A549 treated with ZK216348 at 1 μM for 4 hours (cell line): ENCODE measurements at places on chromosomes 16 and 17. TPM values are rescaled to one million over a fixed set of nuclear protein-coding genes. Genes with fewer than 3 reads are reported as not detected.

The OTOP2 gene
- 0.06 to 0.14 TPM in 2 of 5 replicates, not detected in the others for total RNA-seq

The RNF135 gene
- 22.3 to 26.7 TPM (median 24.3 TPM) in 5 replicates for total RNA-seq

The MYL4 gene
- 0.33 TPM in 2 of 5 replicates, not detected in the others for total RNA-seq

The SKAP1 gene
- 0.34 to 0.46 TPM in 2 of 5 replicates, not detected in the others for total RNA-seq

The PYDC1 gene
- total RNA-seq, result not detected in 5 replicates

The C17orf107 gene
- total RNA-seq, result 0.13 to 0.41 TPM (median 0.36 TPM) in 5 replicates

The AGRP gene
- total RNA-seq, result not detected in 5 replicates

The ADGRG1 gene
- total RNA-seq, result 101 to 249 TPM (median 188 TPM) in 5 replicates

The ETV4 gene
- 44.1 to 52.6 TPM (median 50.8 TPM) in 5 replicates for total RNA-seq

The UNC13D gene
- total RNA-seq, result 3.3 to 7.1 TPM (median 5.1 TPM) in 5 replicates

The TM4SF5 gene
- 0.44 to 1.2 TPM (median 0.78 TPM) in 5 replicates for total RNA-seq

The POLG2 gene
- total RNA-seq, result 14.0 to 21.7 TPM (median 16.3 TPM) in 5 replicates

The MYO15A gene
- total RNA-seq, result 0.24 to 0.75 TPM (median 0.27 TPM) in 5 replicates

The NPB gene
- 0.44 to 0.65 TPM (median 0.58 TPM) in 4 of 5 replicates, not detected in the other for total RNA-seq
